T-cell (primary cell): ENCODE measurements at places on chromosomes 11 and 22.

GRCh38 chr11:6666302-6667183, 10.9 kb upstream of the DCHS1 start:
- no peak for DNase-seq

GRCh38 chr11:58070585-58070984, 39.8 kb downstream of the OR6Q1 start:
- no peak for DNase-seq

GRCh38 chr11:12085371-12086251, 24.8 kb upstream of the MICAL2 start:
- no peak for DNase-seq

DNA sequence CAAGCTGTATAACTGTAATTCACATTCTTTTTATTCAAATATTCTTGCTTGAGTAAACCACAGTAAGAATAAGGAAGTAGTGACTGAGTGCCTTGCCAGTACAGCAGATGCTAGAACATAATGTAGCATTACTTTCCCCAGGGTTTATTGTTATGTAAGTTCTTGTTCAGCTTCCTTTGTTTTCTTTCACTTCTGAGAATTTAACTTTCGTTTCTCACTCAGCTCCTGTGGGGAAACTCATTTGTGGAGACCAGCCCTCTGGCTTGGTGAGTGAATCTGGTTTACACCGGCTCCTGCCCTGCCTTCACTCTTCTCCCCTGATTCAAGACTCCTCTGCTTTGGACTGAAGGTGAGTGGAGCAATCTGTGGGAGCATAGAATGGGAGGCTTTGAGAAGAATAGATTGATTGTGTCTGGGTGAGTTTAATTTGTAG, at the start of gene TRIM22:
Gene TRIM22, plus strand, starts transcription at position 240 of the 433 bp plus-strand sequence. CDS start 6,443 bp downstream, outside the sequence.
- DNase-seq = peak; percentile 21
